Thoracic aorta (tissue), 2 donors: ENCODE measurements at places on chromosomes 12 and 14.
A peak's percentile ranks its signal among the peaks of the same experiment; 100 is the strongest.

GRCh38 chr14:47490353-47490752 lies 185.1 kb downstream of the MDGA2 start:
- DNase-seq: no peak

DNA sequence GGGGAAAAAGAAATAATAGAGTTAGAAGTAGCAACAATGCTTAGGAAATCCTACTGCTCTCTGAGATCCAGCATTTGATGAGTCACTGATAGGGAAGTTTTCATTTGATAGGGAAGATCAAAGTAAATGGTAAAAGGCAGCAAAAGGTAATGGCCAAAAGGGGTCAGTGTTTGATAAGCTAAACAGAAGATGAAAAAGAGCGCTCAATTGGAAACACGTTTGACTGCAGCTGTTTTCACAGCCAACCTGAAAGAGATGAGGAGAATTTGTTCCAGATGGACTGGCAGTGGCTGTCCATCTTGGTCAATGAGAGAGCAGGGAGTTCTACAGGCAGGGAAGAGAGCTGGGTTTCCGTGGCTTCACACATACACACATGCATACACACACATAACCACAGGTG lies 264.2 kb downstream of the TMEM132C start:
- DNase-seq: no peak

GRCh38 chr12:3206536-3207072 lies 129.4 kb downstream of the TSPAN9 start:
- no peak for DNase-seq

GRCh38 chr14:38209572-38210557 lies 2.2 kb downstream of the SSTR1 start:
- no peak for DNase-seq

DNA sequence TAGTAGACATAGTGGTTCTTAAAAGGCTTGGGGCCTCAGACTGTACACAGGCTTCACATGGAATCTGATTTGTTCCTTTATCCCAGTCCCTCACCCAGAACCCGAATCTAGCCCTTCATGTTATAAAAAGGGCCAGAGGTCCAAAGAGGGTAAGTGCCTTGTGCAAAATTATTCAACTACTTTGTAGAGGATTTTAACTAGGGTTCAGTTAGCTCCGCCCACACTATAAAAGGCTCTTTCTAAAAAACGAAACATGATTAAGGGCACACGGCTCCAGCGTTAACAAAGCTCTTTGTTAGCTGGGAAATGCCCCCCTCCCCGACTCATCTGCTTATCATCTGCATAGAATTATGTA lies 3.2 kb upstream of the SOCS2 start:
- DNase-seq: no peak

DNA sequence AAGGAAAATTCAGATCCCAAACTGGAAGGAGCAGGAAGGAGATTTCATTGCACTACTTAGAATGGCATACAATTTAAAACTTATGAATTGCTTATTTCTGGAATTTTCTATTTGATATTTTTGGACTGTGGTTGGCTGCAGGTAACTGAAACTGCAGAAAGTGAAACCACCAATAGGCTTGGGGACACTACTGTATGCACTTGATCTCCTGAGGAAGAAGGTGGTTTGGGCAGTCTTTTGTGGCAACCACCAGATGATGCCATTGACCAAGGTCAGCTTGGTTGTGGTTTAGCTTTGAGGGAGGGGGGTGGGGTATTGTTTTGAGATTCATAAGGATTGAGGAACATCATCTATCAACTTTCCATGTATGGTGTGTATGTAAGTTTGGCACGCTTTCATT lies 209.5 kb upstream of the STXBP6 start:
- DNase-seq: no peak

DNA sequence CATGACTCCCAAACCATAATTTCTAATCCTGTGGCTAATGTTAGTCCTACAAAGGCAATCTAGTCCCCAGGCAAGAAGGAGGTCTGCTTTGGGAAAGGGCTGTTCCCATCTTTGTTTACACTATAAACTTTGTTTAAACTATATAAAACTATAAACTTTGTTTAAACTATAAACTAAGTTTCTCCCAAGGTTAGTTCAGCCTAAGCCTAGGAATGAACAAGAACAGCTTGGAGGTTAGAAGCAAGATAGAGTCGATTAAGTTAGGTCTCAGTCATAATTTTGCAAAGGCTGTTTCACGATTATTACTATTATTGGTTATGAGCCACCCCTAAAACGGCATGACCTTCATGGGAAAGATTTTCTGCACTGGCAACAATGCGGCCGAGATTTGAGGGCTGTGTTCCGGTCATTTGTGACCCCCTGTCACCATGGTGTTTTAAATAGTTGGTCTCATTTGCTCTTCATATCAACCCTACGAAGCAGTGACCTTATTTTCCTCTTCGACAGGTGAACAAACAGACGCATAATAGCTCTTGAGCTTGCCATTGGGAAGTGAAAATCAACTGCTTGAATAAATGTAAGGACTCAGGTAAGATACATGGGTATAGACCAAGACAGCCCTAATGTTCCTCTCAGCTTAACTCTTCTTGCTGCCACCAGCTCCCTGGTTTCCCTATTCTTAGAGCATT lies 322.6 kb upstream of the TMEM132C start:
- DNase-seq: no peak

DNA sequence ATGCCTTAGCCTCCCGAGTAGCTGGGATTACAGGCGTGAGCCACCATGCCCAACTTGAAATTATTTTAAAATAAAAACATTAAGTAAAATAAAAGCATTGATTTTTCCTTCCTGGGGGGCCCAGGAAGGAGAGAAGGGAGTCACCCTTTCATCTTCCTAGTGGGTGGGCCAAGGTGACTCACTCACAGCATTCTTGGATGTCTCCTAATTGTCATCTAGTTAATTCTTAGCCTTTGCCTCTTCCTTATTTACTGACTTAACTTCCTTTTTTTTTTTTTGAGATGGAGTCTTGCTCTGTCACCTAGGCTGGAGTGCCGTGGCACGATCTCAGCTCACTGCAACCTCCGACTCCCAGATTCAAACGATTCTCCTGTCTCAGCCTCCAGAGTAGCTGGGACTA lies 29.2 kb downstream of the TMEM120B start:
- no peak for DNase-seq

- DNase-seq: no peak
Measured at GRCh38 chr12:121543786-121544185, 37.0 kb downstream of the KDM2B start.

- no peak for DNase-seq
Measured at GRCh38 chr12:94561943-94562411, 88.4 kb downstream of the TMCC3 start.

GRCh38 chr14:89702073-89702875 lies 252.3 kb downstream of the EFCAB11 start:
- no peak for DNase-seq

GRCh38 chr14:54902143-54902520 lies 494 bp downstream of the GCH1 start:
- peak; percentile 10 for DNase-seq

DNA sequence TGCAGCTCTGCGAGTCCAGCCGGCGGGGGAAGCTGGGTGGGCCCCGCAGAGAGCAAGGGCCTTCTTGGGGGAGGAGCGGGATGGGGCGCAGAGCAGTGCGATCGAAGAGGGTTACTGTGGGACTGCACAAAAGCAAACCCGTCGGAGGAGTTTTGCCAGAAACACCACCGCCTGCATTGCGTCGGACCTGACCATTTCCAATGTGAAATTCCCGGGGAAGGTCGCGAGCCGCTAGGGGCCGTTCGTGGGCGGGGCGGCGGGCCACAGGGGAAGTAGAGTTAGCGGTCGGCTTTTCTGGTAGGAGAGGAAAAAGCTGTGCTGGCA lies 333 bp upstream of the KCNA1 start:
- DNase-seq: no peak

- DNase-seq: no peak
Measured at GRCh38 chr12:123131879-123132402, 18.9 kb downstream of the PITPNM2 start.

DNA sequence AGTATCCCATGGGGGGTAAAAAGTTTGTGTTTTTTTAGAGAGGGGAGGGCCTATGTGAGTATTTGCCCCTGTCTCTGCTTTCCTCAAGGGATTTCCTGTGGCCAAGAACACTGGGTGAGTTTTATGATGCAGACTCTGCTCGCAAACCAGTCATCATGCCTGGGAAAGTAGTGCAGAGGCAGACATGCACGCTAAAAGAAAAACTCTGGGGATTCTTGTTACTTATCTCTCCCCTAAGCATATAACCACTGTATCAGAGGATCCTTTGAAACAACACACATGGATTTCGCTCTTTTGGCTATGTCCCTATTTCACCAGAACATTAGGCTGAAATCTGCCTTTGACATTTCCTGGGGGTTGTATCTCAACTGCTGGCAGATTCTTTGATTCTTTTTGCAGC lies 1845.8 kb upstream of the SEL1L start:
- no peak for DNase-seq

DNA sequence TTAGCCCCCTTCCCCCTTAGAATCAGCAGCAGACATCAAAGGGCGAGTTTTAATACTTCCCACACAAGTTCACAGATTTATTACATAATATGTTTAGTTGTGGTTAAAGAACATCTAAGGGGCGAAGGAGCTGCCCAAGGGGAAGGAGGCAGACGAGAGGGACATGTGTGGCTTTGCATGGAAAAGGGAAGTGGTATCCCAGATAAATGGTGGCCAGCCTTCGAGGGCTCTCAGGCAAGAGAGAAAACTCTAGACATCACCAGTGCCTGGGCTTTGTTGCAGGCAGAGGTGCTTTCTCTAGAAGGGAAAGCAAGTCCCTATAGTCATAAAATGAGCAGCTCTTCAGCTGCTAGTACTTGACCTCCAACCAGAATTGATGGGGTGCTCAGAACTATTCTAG lies 121.2 kb downstream of the CACNA1C start:
- DNase-seq: no peak

DNA sequence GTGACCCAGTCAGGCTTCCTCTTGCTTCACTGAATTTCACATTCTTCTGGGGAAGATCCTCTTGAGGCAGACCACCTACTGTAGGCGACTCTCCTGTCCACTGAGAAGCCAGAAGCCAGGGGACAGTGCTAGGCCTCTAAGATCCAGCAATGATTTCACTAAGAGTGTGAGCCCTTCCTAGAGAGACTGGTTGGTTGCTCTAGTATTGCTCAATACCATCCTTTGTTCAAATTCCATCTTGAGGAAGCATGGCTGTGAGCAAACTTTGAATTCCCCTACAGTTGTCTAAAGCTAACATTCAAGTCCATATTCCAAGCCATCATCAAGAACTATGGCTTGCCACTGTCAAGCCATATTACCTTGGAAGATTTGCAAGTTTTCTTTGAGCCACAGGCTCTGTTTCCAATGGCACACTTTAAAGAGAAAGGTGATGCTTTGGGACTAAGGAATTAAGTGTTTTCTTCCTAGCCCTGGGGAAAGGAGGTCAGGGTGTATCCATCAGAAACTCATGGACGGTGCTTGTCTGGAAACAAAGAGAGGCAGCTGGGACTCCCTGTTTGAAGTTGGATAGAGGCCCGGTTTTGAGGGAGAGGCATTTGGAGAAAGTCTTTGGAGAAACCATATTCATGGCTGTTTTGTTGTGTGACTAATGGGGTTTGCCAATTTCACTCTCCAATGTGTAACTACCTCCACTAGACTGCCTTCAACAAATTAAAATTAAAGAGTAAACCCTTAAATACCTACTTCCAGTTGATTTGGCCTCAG lies 1217.9 kb downstream of the VRK1 start:
- DNase-seq: no peak

GRCh38 chr12:39372929-39373328 lies 70.0 kb downstream of the KIF21A start:
- no peak for DNase-seq

DNA sequence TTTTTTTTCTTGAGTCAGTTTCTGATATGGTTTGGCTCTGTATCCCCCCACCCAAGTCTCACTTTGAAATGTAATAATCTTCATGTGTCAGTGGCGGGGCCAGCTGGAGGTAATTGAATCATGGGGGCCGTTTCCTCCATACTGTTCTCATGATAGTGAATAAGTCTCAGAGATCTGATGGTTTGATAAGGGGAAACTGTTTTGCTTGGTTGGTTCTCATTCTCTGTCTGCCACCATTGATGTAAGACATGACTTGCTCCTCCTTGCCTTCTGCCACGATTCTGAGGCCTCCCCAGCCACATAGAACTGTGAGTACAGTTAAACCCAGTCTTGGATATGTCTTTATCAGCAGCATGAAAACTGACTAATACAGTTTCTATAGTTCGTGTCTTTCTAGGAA lies 42.9 kb downstream of the WNK1 start:
- DNase-seq: no peak

DNA sequence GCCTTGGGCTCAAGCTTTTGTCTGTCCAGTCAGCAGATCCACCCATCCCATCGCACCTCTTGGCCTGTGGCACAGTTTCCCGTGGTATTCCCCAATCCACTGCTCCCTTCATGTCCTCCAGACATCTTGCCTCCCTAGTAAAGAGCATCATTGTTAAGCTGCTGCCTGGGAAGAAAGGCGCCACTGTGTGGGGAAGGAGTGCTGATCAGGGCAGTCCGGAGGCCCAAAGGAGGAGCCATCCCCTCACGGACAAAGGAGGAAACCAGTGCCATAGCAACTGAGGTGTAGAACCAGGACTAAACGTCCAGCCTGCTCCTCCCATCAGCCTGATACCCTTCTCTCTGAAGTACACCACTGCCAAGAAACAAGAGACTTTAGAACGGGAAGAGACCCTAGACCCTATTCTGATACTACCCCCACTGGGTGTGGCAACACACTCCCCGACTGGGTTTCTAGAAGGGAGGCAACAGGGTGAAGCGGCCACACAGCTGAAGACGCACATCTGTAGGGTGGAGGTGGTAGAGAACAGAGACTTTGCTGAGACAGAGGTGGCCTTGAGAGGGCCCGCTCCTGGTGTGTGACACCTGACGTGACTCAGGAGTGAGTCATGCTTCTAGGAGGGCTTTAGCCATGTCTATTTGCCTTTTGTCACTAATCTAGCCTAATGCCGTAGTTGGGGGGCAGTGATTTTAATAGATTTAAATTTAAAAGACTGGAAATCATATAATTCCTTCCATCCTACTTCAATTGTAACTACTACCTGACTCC lies 185.0 kb downstream of the DPF3 start:
- DNase-seq: no peak

- DNase-seq: peak; percentile 4
Measured at GRCh38 chr14:74140374-74140850, 55.7 kb downstream of the LIN52 start.

DNA sequence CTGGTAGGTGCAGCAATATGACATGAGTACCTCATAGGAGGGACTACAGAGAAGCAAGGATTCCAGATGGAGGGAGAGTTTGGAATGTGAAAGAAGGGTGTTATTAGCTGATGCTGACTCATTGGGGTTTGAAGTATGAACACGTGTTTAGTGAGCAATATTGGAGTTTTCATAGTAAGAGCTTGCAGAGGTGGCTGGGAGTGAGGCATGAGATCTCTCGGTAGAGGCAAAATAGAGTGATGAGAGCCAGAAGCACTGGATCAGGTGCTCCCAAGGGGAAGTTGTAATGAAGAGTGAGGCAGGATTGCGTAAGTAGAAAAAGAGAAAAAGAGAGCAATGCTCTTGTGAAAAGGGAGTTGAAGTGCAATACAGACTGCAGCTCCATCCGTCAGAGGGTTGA lies 42.1 kb downstream of the MGST1 start:
- no peak for DNase-seq

- no peak for DNase-seq
Measured at GRCh38 chr14:101361044-101361443, 200.3 kb upstream of the DIO3 start.

- DNase-seq: no peak
Measured at GRCh38 chr14:67837011-67837624, 17.5 kb downstream of the RAD51B start.
